ENCODE measurements at places on chromosomes 11 and 22.

GRCh38 chr22:44188986-44189630, 8.4 kb downstream of the PARVG start:
- DNase-seq, result no peak

DNA sequence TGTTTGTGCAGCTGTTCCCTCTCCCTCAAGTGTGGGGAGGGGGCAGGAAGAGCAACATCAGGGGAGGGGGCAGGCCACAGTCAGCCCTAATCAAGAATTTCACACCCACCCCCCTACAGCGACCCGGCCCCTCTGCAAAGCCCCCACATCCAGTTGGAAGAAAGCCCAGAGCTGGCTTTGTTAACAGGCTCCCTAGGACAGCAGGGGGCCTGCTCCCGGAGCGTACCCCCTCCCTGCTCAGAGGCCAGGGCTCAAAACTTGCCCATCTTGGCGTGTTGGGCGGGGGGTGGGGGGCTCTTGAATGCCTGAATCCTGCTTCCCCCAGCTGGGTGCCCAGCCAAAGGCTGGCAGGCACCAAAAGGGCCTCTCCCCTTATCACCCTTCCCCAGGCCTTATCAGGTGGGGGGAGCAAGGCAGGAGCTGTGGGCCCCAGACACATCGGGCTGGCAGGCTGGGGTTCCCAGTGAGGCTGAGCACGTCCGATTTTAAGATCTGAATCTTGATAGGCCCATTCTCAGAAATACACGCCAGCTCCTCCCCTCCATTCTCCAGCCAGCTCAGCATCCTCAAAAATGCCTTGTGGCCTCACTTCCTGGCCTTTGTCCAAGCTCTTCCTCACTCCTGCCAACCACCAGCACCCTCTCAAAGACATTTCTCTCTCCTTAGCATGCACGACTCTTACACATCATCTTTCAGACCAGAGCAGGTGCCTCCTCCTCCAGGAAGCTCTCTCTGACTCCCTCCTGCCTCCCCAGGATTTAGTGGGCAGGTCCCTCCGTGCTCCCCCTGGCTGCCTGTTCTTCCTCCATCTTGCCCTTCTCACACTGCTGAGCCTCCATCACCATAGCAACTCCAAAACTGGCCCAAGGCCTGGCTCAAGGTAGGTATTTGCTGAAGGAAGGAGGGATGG, 384.8 kb downstream of the MN1 start:
- DNase-seq, result no peak

DNA sequence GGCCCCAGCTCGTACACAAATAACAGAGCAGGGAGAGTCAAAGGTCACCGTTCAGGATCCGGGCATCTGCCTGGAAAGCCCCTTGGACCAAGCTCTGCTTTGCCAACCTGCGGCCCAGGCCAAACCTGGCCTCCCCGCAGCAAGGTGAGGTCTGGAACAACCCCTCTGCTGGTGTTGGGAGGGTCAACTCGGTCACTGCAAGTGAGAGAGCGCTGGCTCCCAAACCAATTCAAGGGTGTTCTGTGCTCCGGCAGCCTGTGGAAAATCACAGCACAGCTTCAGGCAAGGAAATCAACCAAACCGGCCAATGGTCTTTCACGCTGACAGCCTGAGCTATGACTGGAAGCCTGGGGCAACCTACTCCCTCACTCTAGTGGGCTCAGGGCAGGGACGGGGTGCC, 63.4 kb downstream of the MYH9 start:
- DNase-seq, result no peak

GRCh38 chr22:38276166-38276565, 3.4 kb upstream of the TMEM184B start:
- no peak for DNase-seq

GRCh38 chr22:47784367-47784983, 1022.0 kb downstream of the TBC1D22A start:
- no peak for DNase-seq

DNA sequence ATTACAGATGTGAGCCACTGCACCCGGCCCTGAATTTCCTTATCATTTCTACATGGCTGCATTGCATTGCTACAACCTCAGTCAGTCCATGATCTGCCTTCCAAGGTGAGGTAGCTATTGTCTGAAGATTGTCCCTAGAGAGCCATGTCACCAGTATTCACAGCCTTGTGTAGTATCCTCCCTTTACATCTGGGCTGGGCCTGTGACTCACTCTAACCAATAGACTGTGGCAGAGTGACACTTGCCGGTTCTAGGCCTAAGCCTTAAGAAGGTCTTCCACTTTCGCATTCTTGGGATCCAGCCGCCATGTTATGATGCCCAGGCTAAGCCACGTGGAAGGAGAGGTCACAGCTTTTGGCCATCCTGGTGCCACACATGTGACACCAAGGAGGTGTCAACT, 10.1 kb upstream of the PLEKHB1 start:
- no peak for DNase-seq
